ENCODE measurements at places on chromosomes 12 and 14.

- no peak for DNase-seq
Observed at GRCh38 chr14:54593860-54594259, 26.9 kb downstream of the SAMD4A start.

- DNase-seq = no peak
Observed at GRCh38 chr14:75497191-75497590, 25.1 kb upstream of the BATF start.

DNA sequence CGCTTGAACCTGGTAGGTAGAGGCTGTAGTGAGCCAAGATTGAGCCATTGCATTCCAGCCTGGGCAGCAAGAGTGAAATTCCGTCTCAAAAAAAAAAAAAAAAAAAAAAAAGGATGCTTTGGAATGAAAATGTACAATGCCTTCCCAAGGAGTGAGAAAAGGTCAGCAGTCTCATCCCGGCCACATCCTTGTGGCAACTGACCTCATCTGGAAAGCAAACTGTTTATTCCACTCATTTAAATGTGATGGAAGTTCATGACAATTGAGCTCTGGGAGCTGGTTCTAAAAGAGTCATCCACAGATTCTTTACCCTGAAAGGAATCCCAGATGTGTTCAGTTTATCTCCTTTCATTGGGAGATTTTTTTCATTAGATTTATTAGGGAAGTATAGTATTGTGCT lies 19.4 kb upstream of the LIMA1 start:
- no peak for DNase-seq

DNA sequence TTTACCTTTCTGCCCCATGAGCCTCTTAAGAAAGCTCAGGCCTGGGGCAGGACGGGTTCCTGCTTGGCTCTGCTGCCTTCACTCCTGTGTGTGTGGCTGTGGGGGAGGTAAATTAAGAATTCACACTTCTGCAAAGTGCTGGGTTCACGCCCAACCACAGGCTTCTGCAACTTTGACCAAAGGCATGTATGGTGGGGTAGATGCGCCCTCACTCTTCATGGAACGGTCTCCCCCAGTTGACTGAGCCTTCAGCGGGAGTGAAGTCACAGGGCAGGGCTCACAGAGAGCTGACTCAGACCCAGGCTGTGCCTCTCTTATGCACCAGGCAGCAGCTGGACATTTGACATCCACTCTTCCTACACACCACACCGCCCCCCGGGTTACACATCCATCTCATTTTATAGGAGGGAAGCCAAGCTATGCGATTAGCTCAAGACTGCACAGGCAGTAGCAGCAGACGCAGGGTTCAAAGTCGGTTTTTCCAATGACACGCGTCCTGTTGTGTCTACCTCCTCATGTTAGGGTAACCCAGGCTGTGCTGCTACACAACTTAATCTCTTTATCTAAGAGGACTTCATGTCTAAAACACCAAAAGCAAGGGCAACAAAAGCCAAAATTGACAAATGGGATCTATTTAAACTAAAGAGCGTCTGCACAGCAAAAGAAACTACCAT lies 15.4 kb upstream of the BCL11B start:
- no peak for DNase-seq

DNA sequence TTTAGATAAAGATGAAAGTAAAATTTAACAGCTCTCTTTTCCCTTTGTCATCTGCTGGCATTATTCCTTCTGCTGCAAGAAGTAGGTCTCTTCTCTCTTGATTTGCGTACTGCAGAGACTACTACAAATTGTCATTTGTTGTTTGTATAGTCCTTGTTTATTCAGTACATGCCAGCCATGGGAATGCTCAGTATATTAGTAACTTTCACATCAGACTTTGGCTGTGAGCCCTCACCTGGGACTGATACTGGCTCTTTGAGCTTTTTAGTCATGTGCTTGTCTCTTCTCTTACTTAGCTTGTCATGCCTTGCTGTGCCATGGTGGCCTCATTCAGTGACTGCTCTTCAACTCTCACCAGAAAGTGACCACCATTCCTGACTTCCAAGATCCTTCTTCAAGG lies 169.8 kb downstream of the PRKCH start:
- no peak for DNase-seq

- no peak for DNase-seq
Observed at GRCh38 chr14:37202265-37202664, 4.5 kb downstream of the MIPOL1 start.

DNA sequence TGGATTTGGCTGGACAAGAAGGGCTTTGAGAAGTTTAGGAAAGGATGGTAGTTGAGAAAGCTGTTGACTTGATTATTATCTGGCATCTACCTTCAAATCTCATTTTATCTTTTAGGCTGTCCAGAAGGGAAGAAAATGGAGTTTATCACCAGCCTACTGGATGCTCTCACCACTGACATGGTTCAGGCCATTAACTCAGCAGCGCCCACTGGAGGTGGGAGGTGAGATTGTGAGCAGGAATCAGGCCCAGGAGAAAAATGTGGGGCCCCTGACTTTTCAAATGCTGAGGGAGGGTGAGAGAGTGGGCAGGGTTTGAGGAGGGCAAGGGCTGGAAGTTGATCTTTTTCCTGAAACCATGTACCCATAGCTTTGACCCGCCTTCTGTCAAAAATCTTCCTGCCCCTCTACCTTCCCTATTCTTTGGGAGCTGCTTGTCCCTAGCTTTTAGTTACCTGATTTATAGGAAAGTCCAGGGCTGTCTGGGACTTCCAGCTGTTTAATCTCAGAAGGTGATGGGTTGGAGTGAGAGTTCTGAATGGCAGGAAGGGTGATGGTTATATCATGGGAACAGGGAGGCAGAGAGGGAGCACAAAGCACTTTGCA lies 134.2 kb downstream of the SMOC1 start:
- DNase-seq = peak; percentile 11

- no peak for DNase-seq
Observed at GRCh38 chr12:79012636-79013035, 148.1 kb downstream of the SYT1 start.

GRCh38 chr12:28645891-28646290 lies 455.6 kb downstream of the CCDC91 start:
- no peak for DNase-seq

- DNase-seq = no peak
Observed at GRCh38 chr12:49091836-49092085, 2.8 kb downstream of the DHH start.

DNA sequence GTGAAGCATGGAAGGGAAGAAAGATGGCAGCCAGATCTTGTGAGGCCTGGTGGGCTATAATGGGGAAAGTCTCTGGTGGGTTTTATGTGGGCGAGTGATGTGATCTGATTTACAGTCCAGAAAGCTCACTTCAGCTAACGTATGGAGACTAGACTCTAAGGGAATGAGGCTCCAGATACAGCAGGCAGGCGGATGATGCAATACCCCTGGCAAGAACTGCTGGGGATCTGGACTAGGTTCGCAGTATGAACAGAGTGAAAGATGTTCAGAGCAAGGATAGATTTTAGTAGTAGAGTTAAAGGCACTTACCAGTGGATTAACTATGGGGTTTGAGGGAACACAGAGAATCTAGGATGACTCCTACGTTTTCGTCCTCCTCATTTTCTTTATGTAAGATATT lies 253.1 kb downstream of the ANO2 start:
- DNase-seq = no peak

GRCh38 chr12:67506739-67507138 lies 141.8 kb upstream of the DYRK2 start:
- no peak for DNase-seq
